Forelimb muscle (tissue), 1 donor: ENCODE measurements at places on chromosomes 16 and 17. TPM values are rescaled to one million over a fixed set of nuclear protein-coding genes. Genes with fewer than 3 reads are reported as not detected.

Gene TADA2A
- 23.2 TPM for polyA plus RNA-seq

Gene LHX1
- not detected for polyA plus RNA-seq

Gene CMTM2
- polyA plus RNA-seq = 0.30 TPM

Gene CAPNS2
- polyA plus RNA-seq = 0.18 TPM

Gene MEAK7
- polyA plus RNA-seq = 8.3 TPM

Gene GUCY2D
- not detected for polyA plus RNA-seq

Gene C16orf74
- 0.87 TPM for polyA plus RNA-seq

GRCh38 chr16:31131841-31132271 lies 3.7 kb downstream of the PRSS8 start:
- no peak for DNase-seq

GRCh38 chr17:77163511-77164280 lies 22.9 kb downstream of the SEC14L1 start:
- DNase-seq = no peak

GRCh38 chr17:72376526-72377345 lies 255.9 kb downstream of the SOX9 start:
- peak; percentile 22 for DNase-seq

- no peak for DNase-seq
These were observed 1.6 kb downstream of the MAFG start for GRCh38 chr17:81925860-81926450.

DNA sequence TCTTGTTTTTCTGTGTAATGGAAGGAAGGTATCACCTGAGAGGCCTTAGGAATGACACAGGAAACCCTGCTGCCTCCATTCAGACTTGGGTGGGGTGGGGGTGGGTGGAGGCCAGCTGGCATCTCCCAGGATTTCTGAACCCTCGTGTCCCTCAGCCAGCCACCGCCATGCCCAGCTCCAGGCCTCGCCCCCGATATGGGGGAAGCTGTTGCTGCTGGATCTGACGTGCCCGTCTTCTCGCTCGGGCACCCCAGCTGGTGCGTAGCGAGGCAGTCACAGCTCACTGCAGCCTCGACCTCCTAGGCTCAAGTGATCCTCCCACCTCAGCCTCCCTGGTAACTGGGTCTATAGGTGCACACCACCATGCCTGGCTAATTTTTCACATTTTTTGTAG lies 220.0 kb upstream of the CHMP6 start:
- DNase-seq = no peak

DNA sequence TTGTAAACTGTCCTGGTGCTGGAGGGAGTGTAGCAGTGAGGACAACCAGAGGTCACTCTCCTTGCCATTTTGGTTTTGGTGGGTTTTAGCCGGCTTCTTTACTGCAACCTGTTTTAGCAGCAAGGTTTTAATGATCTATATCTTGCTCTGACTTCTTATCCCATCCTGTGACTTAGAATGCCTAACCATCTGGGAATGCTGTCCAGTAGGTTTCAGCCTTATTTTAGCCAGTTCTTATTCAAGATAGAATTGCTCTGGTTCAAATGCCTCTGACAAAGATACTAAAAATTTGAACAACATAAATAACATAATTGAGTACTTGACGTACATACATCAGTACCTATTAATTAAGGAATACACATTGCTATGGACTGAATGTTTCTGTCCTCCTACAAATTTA lies 93.3 kb upstream of the TOM1L1 start:
- DNase-seq = no peak

GRCh38 chr16:8675183-8676159 lies 1.1 kb downstream of the ABAT start:
- DNase-seq = no peak

- no peak for DNase-seq
These were observed 12.6 kb downstream of the C1QTNF1 start for GRCh38 chr17:79036596-79036995.

- no peak for DNase-seq
These were observed 3.2 kb downstream of the SNX11 start for GRCh38 chr17:48110761-48111160.

- no peak for DNase-seq
These were observed 83.3 kb upstream of the C16orf82 start for GRCh38 chr16:26983426-26983825.

- DNase-seq = no peak
These were observed 3.4 kb downstream of the MKS1 start for GRCh38 chr17:58215685-58216084.

DNA sequence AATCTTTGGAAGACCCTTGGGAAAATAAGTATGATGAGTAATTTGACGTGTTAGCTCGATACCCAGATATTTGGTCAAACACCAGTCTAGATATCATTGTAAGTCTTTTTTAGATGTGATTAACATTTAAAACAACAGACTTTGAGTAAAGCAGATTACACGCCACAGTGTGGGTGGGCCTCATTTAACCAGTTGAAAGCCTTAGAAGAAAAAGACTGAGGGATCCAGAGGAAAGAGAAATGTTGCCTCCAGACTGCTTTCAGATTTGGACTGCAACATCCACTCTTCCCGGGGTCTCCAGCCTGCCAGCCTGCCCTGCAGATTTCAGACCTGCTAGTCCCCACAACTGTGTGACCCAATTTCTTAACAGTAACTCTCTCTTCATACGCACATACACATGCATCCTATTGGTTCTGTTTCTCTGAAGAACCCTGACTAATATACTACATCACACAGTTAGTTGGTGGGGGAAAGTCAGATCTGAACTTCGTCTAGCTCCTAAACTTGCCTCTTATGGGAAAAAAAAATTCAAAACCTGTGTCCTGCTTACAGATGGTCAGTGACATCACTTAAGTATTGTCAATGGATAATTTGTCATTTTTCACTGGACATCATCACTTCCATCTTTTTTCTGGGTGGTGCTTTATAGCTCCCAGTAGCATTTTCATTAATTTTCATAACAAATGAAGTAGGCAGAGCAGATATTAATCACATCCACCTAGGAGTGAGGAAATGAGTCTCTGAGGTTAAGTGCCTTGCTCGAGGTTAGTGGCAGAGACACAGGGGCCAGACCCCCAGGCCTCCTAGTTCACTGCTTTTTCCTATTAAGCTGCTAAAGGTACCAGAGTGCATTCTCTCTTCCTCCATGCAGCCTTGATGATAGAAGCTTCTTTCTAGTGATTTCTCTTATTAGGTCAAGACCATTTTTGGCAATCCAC lies 107.7 kb upstream of the TOB1 start:
- DNase-seq = no peak

- DNase-seq = no peak
These were observed 304.0 kb downstream of the MAF start for GRCh38 chr16:79296491-79296890.

- no peak for DNase-seq
These were observed 1279.0 kb upstream of the CDH8 start for GRCh38 chr16:63315229-63315628.
